Caco-2 (cell line): ENCODE measurements at places on chromosomes 3 and 15.

DNA sequence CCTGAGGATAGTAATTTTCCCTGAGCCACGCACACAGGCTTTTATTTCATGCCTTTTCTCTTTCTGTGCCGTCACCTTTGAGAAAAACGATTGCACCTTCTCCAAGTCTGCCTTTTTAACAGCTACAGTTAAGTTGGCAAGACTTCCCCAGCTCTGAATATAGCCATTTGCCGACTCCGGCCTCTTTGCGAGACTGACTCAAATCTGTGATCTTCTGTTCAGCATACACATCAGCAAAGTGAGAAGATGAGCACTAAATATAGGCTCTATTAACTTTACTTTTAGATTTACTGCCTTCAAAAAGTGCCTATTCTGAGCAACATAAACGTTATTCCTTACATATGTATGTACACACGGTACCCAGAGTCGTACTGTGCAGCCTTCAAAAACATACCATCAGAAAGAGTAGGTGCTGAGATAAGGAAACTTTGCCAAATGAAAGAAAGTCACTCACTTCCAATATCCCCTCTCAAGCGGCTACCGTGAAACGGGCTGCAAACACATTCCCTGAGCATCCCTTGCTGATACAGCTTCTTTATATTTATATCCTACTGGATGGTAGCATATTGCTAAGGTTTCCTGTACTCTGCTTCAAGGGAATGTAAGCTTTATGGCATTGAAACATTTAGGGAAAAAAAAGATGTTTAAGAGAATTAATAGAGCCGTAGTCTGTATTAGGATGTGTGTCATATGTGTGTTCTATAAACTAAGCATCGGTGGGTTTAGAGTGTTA is 283.3 kb upstream of the TPRG1 start:
- no peak for DNase-seq

GRCh38 chr15:78321041-78321570 is 19.0 kb upstream of the CRABP1 start:
- DNase-seq, result no peak

GRCh38 chr3:297585-297984 is 101.0 kb downstream of the CHL1 start:
- DNase-seq, result no peak

- no peak for DNase-seq
Observed at GRCh38 chr15:69285834-69286233, 12.9 kb upstream of the PAQR5 start.

GRCh38 chr15:49037546-49037940 is 8.7 kb downstream of the SECISBP2L start:
- no peak for DNase-seq

DNA sequence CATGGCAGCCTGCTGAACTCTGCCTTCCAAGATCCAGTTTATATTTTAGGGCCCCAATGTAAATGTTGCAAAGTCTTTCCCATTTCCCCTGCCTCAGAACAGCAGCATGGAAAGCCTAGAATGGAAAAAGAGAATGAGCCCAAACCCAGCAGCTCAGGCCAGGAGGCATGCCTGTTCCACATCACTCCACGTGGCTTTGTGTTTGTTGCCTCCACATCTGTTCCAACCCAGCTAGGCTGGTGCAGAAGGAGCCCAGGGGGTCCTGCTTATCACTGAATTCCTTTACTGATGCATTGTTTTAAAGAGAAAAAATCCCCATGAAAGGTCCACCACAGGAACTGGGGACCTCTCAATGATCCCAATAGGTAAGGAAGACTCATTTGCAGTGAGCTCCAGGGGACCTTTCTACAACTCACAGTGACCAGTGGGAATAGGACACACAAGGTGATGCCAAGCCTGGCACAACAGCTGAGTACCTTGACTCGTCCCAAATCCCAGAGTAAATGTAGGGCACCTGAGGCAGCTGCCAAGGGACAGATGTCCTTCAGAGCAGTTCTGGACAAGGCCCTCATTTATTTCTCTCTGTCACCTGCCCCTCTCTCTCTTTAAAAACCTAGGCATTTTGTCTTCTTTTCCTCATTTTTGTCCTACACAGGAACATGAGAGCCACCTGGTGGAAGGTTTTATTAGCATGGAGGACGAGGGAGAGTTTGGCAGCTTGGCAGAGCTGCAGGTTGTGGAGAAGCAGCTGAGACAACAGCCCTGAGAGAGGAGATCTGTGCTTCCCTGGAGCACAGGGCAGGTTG is 41.7 kb upstream of the ADAMTS17 start:
- DNase-seq, result peak; percentile 47

GRCh38 chr3:101521211-101521701 is 8.2 kb upstream of the SENP7 start:
- DNase-seq, result no peak
